ENCODE measurements at places on chromosomes 11 and 22.

- no peak for DNase-seq
Measured at GRCh38 chr11:65184146-65184545, 2.4 kb downstream of the CAPN1 start.

- peak; percentile 36 for DNase-seq
Measured at GRCh38 chr11:1060852-1061616, 13.6 kb upstream of the MUC2 start.

GRCh38 chr11:88050247-88050646, 125.0 kb downstream of the RAB38 start:
- DNase-seq: no peak

GRCh38 chr11:10722307-10722706, 28.7 kb upstream of the CTR9 start:
- DNase-seq: no peak
